ENCODE measurements at places on chromosomes 3 and 15.

GRCh38 chr15:25712192-25712960, 150.8 kb downstream of the ATP10A start:
- DNase-seq, result no peak

DNA sequence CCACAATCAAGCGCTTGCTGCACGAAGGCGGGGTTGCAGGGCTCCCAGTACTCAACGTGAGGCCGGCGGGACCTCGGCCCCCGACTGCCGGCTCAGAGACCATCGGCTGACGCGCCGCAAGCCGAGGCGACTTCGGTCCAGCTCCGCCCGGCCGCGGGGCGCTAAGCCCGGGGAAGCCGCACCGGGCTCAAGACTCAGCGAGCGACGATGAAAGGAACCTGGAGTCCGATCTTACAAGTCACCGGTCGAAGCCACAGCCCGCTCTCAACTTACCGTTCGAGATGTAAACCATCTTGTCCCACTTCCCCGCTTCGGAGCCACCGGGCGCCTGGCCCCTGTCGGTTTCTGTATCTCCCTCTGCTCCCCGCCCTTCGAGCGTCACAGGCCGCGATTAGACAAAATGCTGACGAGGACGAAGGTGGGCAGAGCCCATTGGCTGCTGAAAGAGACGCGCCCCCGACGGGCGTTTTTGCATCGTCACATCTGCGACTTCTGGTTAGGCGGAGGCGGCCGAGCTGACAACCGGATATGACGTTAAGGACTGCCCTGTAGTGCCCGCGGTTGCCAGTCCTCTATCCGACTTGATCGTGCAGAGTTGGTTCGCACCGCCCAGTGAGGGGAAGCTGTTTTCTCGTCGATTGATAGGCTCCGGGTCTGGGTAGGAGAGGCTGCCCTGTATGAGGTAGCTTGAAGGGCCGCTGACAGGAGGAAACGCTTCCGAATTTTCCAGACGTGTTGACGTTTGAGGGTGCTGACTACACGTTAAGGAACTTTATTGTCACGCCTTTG, at the start of gene SELENOK:
Gene SELENOK (minus strand): TSS at position 363 of the 789 bp plus-strand sequence.
- DNase-seq, result peak; percentile 100

- peak; percentile 14 for DNase-seq
These were observed 36.7 kb downstream of the HMCES start for GRCh38 chr3:129315223-129315997.

- no peak for DNase-seq
These were observed 4.3 kb upstream of the LRRC58 start for GRCh38 chr3:120353463-120353862.

DNA sequence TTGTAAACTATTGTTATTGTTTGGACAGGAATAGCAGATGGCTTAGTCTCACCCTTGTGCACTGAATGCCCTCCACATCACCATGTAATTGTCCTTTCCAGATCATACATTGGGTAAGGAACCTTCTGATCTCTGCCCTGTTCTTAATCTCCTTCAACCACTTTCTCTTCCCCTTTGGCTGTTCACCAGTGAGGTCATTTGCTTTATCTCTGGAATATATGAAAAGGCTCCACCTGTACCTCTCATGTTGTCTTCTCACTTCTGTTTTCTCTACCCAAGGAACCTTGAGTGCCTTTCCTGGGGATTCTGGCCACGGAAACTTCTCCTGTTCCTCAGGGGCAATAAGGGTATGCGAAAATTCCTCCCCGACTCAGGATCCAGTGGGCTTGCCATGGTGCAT, 28.5 kb downstream of the MCTP2 start:
- no peak for DNase-seq

DNA sequence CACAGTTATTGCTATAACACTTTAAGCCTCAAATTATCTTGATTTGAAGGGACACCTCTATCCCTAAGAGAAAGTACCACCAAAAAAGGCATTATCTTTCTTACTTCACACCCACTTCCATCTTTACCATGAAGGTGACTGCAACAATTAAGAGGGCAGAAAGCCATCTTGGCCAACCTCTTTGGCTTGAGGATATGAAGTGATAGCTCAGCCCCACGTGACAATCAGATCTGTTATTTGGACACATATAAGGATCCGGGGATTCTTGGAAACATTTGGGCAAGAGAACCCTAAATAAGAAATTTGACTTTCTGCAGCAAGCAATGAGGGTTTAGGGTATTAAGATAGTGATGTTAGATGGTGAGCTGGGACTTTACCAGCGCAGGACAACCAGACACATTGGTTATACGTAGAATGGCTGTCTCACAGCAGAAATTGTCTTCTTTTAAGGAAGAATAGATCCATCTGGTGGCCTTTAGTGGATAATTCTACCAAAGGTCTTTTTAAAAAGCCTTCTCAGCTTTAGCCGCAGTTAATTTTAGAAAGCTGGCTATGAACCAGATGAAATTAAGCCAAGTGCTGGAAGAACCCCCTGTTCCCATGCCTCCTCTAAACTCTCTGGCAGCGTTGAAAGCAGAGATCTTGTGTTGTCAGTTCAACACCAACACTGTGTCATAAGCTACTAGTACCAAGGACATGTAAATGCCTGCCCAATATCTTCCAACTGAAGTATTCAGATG, 12.3 kb downstream of the HCLS1 start:
- DNase-seq, result no peak

GRCh38 chr15:83899670-83900069, 245.7 kb downstream of the ADAMTSL3 start:
- no peak for DNase-seq

DNA sequence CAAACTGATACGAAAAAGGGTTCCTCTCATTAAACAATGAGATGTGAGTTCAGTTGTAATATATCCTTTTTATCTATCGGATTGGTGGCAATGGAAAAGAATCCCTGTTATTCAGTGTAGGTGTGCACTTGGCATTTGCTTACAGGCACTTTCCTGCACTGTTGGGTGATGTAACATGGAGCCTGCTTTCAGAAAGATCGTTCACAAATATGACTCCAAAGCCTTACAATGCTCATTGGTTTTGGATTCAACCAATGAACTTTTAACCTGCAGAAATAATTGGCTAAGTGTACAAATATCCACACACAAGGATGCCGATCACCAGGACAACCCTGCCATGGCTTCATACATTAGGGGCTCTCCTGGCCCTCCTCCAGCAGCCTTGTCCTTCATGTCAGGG, 191.4 kb upstream of the LRTM1 start:
- DNase-seq, result no peak

- DNase-seq, result no peak
These were observed 105.2 kb upstream of the KLHL25 start for GRCh38 chr15:85899927-85900326.

- no peak for DNase-seq
These were observed 474.8 kb upstream of the GBE1 start for GRCh38 chr3:82236257-82236656.

GRCh38 chr3:11305509-11305908, 33.3 kb downstream of the ATG7 start:
- peak; percentile 19 for DNase-seq

DNA sequence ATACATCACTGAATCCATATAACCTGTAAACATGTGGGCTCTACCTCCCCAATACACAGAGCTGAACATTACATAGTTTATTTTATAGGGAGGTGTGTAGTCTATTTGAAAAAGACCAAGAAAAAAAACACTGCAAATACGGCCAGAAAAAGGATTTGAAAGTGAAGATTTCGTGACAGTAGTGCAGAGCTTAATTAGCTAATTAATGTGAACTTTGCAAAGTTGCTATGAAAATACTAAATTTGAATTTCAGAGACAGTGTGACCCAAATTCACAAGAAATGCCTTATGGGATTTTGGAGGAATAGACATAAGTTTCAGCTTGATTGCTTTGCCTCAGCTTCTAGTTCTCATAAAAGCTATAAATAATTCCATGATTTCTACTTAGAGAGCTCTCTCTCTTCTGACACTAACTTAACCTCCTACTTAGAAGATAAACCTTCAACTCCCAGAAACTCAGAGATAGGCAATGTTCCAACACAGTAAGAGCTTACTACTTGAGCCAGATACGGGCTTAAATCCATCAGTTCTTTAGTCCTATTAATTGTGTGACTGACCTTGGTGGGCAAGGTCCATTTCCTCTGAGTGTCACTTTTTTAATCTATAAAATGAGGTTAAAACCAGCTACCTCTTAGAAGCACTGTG, 87.3 kb upstream of the THBS1 start:
- DNase-seq, result no peak

DNA sequence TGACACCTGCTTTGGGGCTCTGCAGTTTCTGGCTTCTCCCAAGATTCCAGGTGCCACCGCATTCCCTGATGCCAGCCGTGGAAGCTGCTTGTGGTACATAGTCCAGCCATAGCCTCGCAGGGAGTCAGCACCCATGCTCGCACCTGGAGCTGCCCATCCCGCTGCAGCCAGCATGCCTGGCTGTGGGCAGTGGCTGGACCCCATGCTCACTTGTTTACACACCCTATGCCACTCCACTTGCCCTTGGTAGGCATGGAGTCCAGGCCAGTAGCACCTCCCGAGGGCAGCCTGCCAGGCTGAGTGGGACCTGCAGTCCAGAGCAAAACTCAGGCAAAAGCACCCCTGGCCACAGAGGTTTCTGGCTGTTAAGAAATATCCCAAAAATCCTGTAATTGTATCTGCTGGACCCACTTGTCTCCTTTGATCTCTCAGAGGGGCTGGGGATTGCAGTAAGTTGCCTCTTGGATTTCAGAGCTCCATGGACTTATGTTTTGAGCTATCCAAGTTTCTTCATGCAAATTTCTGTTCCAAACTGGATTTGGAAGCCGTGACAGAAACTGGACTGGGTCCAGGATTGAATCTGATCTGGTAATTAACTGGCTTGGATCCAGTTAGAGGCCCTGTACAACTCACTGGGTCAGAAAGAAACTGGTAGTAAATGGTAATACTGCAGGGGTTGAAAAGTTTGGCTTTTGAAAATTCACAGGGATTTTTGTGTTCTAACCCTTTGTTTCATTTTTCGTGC, 149.3 kb downstream of the FMN1 start:
- DNase-seq, result no peak

- no peak for DNase-seq
These were observed 102.1 kb downstream of the FBXL22 start for GRCh38 chr15:63699101-63699785.

DNA sequence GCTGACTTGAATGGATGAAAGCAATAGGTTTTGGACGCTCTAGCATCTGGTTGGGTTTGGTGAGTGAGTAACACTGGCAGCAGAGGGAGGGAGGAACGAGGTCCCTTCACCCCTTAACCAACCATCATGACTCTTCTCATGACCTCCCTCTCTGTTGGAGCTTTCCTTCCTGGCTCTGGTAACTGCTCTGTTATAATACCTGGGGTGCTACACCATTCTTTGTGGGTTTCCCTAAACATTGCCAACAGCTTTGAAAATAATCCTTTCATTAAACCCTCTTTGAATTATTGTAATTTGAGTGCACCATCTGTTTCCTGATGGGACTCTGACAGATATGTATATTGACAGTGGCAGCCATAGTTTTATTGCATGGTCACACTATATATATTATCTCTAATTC, 146.2 kb upstream of the PTPRG start:
- no peak for DNase-seq

DNA sequence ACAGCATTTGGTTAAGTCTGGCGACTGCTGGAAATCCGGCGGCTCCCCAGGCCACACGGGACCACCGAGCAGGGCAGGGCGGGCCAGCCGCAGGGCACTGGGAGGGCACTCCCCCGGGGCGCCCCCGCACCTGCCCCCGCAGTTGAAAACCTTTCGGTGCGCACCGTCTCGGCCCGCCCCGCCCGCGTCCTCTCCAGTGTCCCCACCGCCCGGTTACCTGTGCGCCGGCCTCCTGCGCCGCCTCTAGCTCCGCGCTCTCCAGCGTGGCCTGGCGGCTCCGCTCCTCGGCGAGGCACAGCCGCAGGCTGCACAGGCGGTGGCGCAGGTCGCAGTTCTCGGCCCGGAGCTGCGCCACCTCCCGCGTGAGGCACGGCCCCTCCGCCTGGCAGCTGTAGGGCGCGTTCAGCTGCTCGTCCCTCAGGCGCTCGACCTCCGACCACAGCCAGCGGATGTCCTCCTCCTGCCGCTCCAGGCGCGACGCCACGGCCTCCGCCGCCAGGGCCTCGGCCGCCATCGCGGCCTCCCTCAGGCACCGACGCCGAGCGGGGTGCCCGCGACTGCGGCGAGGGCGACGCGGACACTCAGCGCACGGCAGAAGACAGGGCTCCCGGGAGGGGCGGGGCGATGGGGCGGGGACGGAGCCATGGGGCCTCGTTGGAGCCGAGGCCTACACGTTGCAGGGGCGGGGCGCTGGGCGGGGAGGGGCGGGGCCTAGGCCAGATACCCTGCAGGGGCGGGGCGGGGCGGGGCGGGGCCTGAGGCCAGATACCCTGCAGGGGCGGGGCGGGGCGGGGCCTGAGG, at the start of gene TARS3:
Gene TARS3 (minus strand): TSS at position 600 of the 801 bp plus-strand sequence. CDS start 86 bp downstream, at position 514.
- peak; percentile 90 for DNase-seq

DNA sequence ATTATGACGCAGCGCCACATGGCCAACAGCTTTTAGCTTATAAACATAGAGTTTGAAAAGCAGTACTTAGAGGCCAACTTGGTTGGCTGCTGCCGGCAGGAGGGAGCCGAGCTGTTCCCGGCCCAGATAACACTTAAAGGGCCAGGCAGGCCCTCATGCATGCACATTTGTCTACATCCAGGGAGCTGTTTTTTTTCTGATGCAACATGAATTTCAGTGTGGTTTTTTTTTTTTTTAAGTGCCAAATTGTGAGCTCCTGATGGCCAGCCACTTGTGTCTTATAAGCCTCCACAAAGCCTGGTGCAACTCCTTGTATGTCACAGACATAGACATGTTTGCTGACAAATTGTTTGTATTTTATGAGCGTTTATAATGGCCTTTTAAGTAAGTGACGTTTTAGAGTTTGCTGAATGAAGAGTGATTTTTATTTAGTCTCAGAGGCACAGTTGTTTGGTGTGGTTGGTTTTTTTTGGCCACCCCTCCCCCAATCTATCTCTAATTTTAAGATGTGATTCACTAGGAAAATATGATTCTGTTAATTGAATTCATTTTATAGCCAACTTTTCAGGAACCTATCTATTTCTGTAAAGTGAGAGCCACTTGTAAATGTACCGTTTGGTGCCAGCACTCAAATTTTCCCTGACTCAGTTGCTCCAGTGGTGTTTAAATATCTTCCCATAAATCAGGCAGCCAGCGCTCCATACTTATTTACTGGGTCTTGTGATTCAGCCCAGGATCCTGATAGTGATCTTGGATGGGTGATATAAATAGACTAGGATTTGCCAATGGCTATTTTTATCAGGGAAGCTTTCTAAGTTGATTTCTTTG, 134.3 kb downstream of the VGLL4 start:
- DNase-seq, result peak; percentile 92

DNA sequence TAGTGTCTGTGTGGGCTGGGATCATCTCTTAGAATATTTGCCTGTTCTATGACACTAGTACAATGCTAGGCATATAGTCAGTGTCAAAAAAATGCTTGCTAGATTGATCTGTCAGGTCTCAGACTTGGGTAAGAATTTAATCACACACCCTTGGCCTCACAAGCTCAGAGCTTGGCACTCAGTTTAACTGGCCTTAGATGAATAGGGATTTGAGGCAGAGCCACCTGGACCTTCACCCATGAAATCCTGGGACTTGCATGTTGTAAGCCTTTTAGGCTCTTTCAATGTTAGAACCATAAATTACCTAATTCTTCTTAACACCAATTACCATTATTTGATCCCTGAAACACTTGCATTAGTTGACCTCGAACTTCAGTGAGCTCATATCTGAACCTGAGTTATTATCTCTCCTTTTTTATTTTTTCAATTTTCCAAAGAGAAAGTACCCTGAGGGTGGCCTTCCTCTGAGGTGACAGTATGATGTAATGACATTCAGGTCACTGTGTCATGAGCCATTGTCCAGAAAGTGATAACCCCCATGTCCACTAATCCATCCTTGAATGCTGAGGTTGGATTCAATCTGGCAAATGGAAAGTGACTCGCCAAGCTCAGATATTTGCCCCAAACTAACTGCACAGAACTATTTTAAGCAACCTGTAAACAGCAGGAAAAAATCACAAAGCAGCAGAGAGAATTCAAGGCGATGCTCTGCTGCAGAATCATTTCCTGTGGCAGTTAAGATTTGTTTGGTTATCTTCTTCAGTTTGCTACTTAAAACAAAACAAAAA, 615.2 kb upstream of the NR2F2 start:
- DNase-seq, result peak; percentile 9
